Stimulated activated CD8-positive, alpha-beta memory T cell treated with anti-CD3 and anti-CD28 coated beads, Interleukin-15, amount 100 ng/mL, for 1 hour (primary cell): ENCODE measurements at places on chromosomes 1 and 21.

GRCh38 chr1:15758953-15759661 lies 512 bp downstream of the FBLIM1 start:
- no peak for DNase-seq

- no peak for DNase-seq
Measured at GRCh38 chr1:192571668-192572067, 3.9 kb upstream of the RGS1 start.

DNA sequence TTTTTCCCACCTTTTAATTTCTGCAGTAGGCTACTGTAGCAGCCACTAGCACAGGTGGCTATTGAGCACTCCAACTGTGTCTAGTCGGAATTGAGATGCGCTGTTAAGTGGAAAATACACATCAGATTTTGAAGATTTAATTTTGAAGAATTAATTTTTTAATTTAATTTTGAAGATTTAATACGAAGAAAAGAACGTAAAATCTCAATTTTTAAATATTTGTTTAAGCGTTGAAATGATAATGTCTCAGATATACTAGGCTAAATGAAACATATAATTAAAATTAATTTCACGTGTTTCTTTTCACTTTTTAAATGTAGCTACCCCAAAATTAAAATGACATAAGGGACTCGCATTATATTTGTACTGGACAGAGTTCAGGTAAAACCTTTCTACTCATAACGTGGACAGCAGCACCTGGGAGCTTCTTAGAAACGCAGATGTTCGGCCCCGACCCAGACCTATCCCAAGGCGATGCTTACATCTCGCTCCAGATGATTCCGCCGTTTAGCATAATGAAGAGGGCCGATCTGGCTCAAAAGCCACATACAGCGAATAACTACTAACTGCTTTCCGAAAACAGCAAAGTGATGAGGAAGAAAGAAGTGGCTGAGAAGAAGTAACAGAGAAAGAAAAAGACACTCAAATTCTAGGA lies 717 bp downstream of the CRYZL1 start:
- DNase-seq: no peak

DNA sequence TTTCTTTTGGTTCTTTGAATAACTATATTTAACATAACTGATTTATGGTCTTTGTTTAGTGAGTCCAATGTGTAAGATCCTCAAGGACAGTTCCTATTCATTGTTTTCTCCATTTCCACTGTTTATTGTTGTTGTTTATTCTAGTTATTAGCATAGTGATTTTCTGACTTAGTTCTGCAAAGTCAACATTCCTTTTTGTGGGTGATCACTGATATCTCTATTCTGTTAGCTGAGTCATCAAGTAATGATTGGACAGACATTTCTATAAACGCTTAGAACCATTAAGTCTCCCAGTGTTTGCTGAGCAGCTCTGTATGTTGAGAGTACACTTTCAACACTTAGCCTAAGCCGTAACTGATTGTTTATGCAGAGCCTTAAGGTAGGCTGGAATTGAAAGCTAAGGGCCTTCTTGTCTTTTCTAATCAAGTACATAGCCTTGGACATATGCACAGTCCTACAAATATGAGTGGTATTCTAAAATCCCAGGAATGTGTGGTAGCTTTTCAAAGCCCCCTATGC lies 87.1 kb downstream of the SLC5A9 start:
- DNase-seq: no peak

DNA sequence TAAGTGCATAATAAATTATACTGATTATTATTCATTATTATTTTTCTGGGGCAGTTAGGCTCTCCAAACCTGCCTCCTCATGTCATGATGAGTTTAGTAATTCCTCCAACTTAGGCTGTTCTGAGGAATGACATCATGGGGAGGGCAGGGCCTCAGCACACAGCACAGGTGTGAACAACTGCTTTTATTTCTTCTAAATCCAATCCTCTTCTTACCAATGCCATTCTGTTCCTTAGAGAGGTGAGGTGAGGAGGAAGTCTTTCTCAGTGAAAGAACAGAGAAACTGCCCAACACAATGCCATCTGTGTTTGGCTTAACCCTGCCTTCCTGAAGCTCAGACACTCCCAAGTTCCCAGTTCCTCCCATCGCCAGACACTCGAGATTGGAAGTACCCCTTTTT lies 45.4 kb upstream of the WASF2 start:
- DNase-seq: no peak

DNA sequence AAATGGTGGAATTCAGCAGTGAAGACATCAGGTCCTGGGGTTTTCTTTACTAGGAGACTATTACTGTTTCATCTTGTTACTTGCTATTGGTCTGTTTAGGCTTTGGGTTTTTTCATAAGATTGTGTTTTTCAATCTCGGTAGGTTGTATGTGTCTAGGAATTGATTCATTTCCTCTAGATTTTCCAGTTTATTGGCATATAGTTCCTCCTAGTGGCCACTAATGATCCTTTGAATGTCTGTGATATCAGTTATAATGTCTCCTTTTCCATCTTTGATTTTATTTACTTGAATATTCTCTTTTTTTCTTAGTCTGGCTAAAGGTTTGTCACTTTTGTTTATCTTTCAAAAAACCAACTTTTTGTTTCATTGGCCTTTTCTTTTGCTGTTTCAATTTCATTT lies 233.0 kb downstream of the RWDD3 start:
- no peak for DNase-seq

DNA sequence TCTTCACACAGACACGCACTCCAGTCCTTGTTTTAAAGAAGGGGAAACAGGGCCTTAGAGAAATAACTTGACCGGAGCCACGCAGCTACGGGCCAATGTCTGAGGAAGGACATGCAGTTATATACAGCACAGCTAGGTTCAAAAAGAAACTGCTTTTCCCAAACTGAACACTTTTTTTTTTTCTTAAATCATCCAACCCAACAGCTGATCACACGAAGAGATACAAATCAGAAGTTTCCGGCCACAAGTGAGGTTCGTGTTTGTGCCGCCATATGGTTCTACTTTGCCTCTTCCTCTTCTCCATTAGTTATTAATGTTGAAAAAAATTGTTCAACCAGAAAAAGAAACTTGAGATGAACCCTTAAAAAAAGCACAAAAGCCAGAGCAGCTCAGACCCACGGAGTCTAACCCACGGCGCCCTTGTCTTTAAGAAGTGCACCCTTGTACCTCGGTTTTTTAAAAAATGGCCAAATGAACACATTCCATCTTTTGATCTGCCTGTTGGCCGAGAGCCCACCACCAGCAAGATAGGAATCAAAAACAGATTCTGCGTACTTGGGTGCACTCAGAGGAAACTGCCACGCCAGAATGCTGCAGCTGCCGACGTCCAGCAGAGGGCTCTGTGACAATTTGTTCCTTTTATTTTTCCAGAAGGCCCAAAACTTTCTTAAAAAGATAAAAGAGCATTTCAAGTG lies 78.9 kb downstream of the SLC66A1 start:
- DNase-seq: peak; percentile 40

DNA sequence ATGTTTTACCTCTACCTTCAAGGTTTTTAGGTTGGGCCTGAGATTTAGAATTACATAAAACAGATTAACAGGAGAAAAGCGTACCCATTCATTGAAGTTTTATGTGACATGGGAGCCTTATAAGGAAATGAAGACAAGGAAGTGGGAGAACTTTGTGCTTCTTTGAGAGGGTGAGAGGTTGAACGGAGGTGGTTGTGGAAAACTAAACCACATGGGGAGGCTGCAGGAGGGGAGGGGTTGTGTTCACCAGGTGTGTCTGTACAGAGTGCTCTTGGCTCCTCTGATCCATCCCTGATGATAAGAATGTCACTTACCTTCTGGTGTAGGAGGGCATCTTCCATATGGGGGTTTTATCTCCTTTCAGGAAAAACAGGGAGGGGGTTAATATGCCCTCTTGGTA lies 2.7 kb downstream of the SLX9 start:
- DNase-seq: no peak

DNA sequence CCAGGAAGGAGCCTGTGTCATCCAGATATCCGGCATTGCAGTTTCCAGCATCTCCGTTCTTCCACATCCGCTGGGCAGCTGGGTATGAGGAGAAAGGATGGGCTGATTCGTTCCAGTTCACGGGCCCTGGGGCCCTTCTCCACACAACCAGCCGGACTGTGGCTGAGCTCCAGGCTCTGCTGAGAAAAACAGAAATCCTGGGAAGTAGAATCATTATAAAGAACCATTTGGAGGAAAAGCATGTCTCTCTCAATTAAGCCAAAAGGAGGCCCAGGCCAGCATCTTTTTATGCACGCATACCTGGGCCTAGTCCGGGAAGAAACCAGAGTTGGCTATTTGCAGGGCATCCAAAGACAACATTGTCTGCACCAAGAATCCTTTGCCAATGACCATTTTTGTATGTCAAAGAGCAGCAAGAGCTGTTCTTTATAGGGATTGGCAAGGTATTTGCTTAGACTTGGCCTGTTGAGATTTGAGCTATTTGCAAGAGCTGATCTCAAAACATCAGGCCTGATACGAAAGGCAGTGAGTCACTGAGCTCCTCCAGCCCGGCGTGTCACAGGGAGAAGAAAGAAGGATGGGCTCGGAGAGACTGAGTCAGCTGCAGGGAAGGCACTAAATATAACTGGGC lies 84.9 kb upstream of the ARHGEF16 start:
- no peak for DNase-seq

DNA sequence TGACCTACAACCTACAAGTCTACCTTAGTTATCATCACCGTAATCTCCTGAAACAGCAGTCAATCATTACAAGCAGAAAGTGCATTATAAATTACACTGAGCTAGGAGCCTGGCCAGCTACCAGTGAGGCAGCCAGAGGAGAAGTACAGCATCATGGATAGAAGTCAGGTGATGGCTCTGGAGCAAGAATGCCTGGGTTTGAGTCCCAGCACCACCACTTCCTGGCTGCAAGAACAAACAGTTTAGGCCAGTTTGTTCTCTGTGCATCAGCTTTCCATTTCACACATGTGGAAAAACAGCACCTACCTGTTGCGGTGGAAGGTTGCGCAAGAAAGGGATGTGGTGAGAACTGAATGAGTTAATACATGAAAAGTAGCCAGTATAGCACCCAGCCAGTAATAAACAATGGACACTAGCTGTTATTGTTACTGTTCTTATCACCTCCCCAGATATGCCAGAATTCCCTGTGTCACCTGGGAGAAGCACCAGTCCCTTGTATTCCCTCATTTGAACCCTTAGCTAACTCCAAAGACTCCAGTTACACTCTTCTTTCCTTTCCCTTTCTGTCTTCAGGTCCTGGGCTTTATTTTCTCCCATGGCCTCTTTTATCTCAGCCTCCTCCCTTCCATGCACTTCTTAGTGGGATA lies 9.0 kb downstream of the CREG1 start:
- DNase-seq: no peak

- DNase-seq: no peak
Measured at GRCh38 chr1:159509440-159510228, 26.2 kb downstream of the OR10J5 start.

DNA sequence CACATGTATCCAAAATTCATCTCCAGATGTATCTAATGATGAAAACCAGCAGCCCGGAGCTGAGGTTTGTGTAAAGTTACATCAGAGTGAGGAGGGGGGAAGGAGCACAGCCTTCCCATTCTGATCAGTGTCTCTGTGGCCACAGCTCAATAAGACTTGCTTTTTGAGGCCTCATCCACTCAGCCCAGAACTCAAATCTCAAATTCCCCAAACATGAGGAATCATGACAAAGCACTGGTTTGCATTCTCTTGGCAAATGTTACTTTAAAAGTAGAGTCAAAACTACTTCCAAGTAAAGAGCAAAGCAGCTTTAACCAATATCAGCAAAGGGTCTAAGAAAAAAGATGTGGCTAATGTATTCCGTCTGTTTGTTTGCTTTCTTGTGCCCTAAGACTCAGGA lies 30.9 kb downstream of the CCN1 start:
- no peak for DNase-seq

GRCh38 chr1:236502579-236502971 lies 21.2 kb upstream of the LGALS8 start:
- no peak for DNase-seq

DNA sequence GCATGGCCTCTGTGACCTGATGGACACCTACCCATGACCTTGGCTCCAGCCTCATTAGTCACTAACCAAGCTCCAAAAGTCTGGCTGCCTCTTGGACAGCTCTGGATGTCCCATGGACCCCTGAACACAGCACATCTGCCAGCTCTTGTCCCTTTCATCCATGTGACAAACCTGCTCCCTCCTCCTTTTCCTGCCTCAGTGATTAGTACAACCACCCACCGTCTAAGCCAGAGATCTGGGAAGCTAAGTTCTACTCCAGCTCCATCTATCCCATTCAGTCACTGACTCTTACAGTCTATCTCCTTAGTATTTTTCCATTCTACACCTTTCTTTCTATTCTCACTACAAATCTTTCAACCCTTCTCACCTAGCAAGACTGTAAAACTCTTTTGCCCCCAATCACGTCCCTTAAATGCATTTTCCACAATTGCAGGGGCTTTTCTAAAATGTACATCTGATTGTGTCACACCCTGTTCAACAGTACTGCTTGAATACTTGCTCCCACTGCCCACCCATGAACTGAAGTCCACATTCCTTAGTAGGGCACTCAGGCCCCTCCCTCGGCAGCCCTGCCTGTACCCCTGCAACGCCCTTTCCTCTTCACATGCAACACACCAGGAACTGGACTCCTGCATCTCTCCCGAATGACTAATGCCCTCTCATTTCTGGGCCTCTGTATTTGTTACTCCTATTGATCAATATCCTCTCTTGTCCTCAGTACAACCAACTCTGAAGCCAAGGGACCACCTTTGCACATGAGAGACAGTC lies 7.2 kb downstream of the GPN2 start:
- no peak for DNase-seq

DNA sequence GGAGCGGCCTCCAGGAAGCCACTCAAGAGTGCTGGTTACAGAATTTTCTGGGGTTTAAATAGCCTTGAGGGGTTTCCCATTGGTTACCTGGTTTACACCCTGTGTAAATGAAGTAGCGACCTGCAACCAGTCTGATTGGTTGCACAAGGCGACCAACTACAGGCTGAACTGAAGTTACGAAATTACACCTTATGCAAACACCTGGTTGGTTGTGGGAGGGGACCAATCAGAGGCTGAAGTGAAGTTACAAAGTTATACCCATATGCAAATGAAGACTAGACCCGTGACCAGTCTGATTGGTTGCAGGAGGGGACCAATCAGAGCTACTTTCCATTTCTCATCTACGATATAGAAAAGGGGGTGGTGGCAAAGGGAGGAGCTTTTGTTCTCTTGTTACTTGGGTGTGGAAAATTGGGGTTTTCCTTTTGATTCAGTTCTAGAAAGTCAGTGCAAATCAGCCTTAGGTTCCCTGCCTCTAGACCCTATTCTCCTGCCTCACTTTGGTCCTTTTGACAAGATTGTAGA lies 22.2 kb upstream of the C1orf174 start:
- no peak for DNase-seq
